IMR-90 (cell line): ENCODE measurements at places on chromosomes 1 and 21.

- peak; percentile 90 for DNase-seq
Observed at GRCh38 chr1:165828669-165829329, 1.4 kb downstream of the UCK2 start.

DNA sequence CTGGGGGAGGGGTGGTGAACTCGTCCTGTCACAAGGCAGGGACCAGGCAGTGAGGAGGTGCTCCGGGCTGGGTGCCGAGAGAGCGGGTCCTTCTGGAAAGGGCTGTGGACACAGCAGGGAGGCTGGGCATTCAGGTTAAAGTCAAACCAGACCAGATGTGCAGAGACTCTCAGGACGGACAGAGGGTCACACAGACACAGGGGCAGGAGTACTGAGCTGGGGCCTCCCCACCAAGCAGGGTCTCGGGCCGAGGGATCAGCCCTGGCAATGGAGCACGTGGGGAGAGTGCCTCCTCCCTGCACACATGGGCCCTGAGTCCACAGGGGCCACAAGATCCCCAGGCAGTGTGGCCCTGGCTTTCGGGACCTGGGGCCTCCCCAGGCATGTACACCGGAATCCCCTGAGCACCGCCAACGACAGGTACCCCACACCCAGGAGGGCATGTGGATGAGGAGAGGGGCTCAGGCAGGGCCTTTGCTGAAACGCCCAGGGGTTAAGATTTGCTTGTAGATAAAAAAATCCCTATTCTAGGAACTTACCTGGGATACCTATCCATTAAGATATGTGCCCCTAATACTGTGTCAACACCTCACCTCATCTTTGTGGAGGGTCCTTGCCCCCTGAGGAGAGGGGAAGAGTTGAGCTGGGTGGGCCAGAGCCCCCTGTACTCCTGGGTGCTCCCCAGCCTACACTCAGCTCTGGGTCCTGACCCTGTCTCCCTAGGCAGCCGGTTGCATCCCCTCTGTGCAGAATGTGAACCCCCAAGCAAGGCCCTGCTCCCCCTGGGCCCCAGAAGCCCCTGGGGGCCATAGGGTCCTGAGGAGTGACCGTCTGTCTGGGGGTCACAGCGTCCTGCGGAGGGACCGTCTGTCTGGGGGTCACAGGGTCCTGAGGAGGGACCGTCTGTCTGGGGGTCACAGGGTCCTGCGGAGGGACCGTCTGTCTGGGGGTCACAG is 46.9 kb upstream of the ADARB1 start:
- DNase-seq, result no peak

- DNase-seq, result peak; percentile 89
Observed at GRCh38 chr1:240663169-240663879, 51.4 kb upstream of the GREM2 start.

DNA sequence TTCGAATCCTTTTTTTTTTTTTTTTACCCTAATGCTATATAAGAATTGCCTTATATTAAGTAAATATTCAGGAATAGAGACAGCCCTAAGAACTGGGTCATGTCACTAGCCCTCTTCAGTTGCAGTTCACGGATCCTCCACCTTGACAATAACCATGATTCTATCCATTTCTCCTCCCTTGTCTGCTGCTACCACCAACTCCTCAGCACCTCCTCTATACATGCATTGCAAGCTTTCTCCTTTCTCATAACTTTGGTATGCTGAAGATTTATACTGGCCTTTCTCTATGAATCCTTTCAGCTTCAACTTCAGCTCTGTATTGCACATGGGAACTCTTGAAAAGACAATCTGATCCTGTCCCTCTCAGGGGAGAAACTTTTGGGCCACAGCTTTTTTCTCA is 14.3 kb upstream of the DR1 start:
- peak; percentile 69 for DNase-seq

DNA sequence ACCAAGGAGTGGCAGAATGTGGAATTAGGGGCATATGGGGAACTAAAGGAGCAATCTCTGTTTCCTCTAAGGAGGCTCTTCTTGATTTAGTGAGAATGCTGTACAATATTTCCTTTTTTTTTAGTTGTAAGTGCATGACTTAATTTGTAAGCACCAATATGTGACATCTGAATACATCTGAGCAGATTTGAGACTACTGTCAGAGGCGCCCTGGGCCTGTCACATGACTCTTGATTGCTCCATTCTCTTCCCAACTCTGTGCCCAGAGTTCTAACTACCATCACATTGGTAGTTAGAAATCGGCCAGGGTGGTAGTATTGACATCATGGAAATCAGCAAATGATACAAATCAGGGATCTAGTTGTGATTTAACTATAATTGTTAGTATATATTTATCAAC is 110.1 kb upstream of the LMO4 start:
- DNase-seq, result no peak

- DNase-seq, result no peak
Observed at GRCh38 chr1:206635978-206636345, 626 bp downstream of the DYRK3 start.

DNA sequence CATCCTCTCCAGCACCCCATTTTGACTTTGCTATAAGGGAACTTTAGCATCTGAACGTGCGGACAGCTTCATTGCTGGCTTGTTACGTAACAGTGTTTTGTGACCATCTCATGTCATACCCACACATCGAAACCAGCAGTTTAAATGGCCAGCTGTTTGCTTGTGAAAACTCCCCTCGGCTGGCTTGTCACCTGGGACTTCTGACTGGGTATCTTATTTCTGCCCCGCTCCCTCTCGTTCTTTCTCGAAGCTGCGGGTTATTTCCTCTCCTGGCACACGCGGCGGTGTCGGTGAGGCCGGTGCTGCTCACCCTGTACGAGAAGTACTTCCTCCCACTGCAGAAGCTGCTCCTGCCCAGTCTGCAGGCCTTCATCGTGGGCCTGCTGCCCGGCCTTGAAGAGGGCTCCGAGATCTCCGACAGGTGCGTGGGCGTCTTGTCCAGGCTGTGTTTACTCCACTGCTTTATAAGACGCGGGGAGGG is 43.5 kb downstream of the DOP1B start:
- no peak for DNase-seq

DNA sequence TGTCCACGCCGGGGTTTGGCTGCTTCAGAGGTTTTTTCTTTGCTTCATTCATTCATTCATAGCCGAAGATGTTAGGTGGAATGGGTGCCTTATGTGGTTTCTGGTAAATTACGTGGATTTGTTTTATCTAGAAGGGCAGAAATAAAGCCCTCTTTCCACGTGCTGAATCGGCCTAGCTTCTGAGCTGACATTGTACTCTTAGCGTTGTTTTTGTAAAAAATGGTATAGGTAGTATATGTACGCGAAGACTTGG is 1.5 kb downstream of the GALNT2 start:
- no peak for DNase-seq

DNA sequence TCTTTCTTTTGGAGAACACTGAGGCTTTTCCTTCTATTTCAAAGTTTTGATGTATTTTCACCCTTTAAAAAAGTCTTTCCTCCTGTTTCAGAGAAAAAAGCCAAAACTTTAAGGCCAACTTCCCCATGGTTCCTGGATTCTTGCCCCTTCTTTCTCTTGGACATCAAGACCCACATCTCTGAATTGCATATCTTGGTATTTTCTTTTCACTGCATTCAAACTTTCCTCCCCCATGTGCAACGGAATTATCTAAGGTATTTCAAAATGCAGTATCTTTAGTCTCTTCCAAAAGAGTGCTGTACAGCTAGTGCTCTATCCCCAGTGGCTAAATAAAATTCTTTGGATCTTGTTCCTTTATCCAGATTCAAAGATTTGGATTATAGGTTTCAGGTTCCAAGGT is 81.1 kb upstream of the TSPAN2 start:
- no peak for DNase-seq

GRCh38 chr1:213387380-213388015 is 336.5 kb downstream of the RPS6KC1 start:
- no peak for DNase-seq

DNA sequence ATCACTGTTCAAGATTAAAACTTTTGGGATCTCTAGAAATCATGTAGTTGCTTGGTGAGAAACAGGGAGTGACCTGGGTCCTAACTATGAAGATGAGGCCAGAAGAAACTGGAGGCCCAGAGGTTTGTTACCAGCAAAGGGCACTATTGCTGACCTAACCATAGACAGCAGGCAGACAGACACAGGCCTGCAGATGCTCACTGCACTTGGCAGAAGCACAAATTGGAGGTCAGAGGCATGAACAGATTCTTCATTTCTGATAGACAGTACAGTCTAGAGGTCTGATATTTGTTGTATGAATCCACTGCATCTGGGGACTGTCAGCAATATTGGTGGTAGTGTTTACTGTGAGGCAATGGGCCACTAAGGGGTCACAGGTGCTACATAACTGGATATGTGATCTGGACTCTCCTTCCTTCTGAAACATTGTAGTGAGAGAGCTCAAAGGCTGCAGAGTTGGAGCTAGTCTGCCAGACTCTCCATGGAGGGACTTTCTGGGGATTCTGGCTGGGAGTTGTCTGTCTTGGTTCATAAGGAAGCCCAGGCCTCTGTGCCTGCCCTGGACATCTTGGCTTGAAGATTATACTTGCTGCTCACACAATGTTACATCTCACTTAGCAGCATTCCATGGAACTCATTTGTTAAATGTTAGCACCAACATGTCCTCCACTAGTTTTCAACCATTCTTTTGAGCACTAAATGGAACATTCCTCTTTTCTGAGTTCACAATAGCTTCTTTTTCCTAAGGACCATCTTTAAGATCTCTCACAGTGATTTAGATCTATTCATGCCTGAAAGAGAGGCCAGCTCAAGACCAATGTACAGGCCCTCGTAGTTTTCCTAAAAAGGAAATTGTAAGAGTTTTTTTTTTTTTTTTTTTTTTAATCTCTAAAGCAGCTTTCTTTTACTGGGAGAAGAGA is 26.9 kb upstream of the CCN1 start:
- DNase-seq, result peak; percentile 25

GRCh38 chr1:86948212-86948611 is 33.8 kb downstream of the HS2ST1 start:
- peak; percentile 45 for DNase-seq

DNA sequence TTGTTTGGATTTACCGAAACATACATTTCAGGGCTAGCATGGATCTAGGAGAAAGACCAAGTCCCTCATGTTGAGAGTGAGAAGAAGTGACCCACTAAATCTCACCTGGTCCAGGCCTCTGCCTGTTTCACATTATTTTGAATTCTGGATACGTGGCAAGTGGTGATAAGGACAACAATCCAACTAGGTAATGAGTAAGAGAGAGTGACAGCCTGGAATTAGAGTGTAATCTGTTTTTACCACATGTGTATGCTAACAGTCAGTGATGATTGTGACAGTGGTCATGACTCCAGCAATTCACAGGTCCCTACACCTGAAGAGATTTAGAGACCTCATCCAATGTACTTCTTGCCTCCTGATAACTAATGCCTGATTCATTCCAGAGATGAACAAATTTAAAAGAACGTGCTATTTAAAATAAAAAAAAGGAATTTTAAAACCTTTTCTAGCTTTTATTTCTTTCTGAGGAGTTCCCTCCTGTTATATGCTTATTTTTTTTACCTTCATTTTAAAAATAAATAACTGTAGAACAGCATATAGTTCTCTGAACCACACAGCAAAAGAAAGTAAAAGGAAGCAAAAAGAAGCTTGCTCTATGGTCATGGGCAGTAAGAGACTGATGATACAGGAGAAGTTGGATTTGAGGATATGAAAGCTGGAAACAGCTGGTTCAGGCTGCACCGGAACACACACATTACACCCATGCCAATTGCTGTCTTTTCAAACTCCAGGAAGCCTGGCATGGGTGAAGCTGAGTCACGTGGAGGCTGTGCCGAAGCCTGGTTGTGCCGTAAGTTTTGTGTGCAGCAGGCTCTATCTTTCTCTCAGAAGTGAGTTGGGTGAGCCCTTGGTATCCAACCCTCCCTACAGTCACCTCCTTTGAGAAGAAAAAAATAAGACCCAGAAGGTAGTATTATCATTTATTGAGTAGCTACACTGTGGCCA is 14.7 kb downstream of the C1orf116 start:
- no peak for DNase-seq

GRCh38 chr1:118158924-118159323 is 26.1 kb downstream of the SPAG17 start:
- DNase-seq, result peak; percentile 76

DNA sequence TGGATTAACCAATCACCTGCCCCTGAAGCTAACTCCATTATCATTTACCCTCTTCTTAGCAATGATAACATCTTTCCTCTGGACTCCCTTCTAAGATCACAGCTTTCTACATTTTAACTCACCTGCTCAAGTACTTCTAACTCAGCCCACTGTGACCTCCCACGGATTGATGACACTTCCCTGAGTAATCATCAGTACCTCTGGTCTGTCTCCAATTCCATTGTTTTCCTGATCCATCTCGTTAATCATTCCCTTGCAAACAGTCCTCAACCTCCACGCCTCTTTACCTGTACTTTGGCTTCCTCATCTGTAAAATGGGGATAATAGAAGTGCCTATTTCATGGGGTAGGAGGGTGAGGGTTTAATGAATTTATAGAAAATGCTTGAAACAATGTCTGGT is 195.3 kb upstream of the APP start:
- DNase-seq, result no peak
